ENCODE measurements at places on chromosomes 1 and 21.

GRCh38 chr1:225258811-225259210 is 169.0 kb downstream of the LBR start:
- no peak for DNase-seq

GRCh38 chr1:151782741-151783140 is 7.6 kb downstream of the TDRKH start:
- DNase-seq: no peak

DNA sequence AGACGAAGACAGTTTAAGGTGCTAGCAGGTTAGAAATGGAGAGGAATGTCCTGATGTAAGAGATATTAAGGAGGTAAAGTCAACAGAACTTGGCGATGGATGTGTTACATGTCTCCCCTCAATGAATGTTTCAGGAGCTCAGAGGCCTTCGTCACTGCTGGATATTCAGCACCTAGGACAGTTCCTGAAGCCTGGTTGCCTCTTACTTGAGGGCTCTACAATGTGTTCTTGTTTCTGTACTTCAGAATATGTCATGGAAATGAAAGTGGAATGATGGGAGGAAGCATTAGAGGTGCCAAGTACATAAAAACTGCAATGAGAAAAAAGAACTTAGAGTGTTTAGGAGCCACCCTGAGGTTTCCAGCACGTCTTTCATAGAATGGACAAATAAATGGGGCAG is 17.7 kb downstream of the TNR start:
- DNase-seq: peak; percentile 39

GRCh38 chr1:212754193-212754592 is 37.4 kb downstream of the NSL1 start:
- no peak for DNase-seq

DNA sequence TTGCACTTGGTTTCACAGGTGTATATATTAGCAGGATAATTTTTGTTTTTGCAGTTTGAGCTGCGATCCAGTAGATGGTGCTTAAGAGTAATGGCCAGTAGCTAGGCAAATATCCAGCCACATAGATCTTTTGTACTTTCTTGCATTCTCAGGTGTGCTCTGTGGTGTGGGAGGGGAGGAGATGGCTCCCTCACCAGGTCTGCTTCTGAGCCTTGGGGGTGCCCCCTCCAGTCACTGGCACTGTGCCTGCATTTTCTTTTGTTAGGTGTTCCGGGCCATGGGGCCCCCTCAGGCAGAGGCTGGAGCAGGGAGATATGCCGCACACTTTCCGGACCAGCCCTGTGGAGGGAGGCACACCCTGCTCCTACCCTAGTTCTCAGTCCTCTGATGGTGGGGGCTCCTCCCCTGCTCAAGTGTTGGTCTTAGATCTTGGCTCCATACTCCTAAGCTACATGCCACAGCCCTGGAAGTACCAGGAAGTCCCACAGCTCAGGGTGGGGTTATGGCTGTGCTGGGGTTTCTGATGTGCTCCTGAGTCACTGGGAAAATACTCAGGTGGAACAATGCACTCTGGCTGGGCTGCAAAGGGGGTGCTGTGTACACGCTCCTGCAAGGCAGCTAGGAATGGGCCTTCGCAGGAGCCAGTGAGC is 197.6 kb upstream of the DMRTA2 start:
- DNase-seq: peak; percentile 12

DNA sequence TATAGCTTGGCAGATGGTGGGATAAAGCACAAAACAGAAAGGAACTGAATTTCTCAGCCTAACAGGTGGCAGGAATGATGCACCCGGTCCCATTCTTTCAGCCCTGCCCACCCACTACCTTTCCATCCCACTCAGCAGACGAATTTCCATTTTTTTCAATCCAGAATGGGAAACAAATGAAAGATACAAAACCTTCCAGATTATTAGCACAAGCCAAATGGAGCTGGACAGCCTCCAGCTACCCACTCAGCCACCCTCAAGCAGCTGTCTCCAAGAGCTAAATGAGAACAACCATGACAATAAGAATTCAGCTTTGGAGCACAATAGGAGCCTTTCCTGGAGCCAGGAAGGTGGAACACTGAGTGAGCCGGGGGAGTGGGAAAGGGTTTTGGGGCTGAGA is 96.3 kb upstream of the ST6GALNAC5 start:
- no peak for DNase-seq

DNA sequence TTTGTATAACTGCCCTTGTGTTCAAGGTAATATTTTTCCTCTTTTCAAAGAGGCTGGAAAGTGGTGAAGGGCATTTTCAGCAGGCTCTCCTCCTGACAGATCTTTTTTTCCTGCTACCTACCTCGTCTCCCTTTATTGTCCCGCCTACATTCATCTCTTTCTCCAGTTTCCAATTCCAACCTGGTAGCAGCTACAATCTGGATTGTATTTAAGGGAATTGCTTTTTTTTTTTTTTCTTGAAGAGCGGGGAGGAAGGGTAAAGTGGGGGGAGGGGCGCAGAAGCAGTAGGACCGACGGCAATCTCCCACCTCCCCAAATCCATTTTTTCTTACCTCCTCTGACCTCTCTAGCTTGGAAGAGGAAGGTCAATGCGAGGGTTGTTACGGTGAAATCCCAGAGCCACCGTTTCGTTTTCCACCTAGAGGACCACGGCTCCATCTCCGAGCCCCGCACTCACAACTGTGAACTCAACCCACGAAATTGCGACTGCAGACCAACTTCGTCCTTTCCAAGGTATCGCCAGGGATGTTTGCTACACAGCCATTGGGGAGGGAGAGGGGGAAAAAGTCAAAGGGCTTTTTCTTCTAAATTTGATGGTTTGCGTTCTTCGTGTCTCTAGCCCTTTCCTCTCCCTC is 464 bp downstream of the COL11A1 start:
- DNase-seq: peak; percentile 32

DNA sequence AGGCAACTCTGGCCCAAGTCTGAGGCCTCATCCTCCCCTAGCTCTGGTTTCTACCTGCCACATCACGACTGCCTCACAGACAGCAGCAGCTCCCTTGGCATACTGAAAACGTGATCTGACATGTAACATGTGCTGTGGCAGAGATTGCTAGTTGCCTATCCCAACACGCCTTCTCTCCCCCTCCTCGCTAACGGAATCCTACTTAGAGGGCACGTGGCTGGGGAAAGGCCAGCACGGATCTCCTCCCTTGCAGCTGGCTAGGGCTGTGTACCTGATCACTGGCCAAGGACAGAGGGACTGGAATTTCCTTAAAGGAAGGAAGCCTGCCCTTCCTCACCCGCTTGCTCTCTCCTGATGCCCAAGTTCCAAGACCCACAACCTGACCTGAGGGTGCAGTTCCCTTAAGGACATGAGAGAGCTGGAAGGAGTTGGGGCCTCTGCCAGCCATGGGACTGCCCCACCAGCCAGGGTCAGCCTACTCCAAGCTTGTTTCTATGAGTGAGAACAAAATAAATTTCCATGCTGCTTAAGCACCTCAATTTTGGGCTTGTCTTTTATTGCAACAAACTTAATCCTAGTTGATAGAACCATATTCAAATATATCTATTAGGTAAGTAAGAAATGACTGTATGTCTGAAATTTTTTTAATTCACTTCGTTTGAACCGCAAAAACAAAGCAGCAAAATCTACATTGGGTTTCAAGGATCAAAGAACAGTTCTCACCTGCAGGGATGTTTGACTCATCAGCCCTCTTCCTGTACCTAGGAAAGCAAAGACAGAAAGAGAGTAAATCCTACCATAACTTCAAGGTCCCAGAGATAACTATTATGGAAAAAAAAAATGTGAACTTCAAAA is 7.2 kb downstream of the SETD4 start:
- no peak for DNase-seq

DNA sequence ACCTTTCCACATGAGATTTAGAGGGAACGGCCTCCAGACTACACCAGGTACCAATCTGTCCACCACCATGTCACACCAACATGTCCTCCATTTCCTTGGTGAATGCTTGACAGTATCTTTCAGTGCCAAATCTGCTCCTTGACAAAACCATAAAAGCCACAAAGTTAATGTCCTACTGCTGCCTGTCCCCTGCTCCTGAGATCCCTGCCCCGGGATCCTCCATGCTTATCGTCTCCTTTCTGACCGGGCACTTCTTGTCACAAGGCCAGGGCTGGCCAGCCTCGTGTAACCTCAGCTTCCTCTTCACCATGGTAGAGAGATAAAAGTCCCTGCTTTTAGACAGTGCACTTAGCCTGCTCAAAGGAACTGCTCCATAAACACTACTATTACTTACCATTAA is 136.2 kb downstream of the NAV1 start:
- peak; percentile 22 for DNase-seq

Data from fibroblast of skin of back (primary cell).